Uterus (tissue), 4 donors: ENCODE measurements at places on chromosomes 12 and 14. TPM values are rescaled to one million over a fixed set of nuclear protein-coding genes. Genes with fewer than 3 reads are reported as not detected.

DNA sequence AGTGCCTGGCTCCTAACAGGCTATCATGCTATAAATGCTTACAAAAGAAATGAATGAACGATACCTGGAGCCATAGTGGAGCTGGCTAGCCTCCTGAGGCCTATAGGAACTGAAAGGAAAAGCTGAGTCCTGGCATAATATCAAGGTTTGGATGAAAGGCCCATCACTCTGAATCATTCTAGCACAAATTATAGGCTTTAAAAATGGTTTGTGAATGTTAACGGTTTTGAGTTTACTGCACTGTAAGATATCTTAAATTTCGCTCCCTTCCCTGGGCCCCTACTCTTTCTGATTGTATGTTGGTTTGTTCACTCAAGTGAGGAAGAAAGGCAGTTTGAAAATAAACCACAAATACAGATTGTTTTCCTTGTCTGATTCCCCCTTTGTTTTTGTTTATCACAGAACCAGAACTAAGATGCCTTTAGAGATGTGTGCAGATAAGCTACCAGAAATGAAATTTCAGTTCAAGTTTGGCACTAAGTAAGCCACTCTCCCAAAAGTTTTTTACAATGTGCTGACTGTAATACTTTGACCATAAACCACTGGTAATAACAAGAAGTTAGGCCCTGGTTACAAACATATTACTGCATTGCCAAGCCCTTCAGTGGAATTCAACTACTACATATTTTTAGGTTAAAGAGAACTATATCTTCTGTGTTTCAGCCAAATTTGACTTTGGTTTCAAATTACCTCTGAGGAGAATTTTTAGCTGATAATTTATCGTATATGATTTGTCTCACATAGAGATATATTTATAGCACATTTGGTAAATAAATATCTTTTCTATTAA, 89.5 kb downstream of the ALX1 start:
- H3K4me1 ChIP-seq: no peaks in the 10 kb centered on the region
- no peak overlapping the region for H3K27ac ChIP-seq

DNA sequence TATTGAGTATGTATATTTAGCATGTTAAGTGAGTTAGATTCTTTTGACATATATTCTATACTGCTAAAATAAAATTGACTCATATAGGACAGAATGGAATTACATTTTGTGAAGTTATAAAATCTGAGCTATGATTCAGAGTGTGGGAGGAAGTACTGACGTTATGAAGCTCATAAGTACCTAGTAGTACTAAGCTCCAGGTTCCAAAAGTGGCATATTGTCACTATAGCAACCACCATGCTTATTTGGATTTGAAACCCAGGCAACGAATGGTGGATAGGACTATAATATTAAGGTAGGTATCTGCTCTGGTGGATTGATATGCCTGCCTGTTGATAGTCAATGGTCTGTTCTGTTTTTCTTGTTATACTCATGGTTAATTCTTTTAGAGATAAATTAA, 2.2 kb upstream of the FBXO33 start:
- H3K27me3 ChIP-seq: no peaks in the 10 kb centered on the region
- H3K27ac ChIP-seq: no peak overlapping the region
- DNase-seq: no peak
- no peaks in the 10 kb centered on the region for H3K36me3 ChIP-seq

The HOXC5 gene
- total RNA-seq: 3.5 TPM

DNA sequence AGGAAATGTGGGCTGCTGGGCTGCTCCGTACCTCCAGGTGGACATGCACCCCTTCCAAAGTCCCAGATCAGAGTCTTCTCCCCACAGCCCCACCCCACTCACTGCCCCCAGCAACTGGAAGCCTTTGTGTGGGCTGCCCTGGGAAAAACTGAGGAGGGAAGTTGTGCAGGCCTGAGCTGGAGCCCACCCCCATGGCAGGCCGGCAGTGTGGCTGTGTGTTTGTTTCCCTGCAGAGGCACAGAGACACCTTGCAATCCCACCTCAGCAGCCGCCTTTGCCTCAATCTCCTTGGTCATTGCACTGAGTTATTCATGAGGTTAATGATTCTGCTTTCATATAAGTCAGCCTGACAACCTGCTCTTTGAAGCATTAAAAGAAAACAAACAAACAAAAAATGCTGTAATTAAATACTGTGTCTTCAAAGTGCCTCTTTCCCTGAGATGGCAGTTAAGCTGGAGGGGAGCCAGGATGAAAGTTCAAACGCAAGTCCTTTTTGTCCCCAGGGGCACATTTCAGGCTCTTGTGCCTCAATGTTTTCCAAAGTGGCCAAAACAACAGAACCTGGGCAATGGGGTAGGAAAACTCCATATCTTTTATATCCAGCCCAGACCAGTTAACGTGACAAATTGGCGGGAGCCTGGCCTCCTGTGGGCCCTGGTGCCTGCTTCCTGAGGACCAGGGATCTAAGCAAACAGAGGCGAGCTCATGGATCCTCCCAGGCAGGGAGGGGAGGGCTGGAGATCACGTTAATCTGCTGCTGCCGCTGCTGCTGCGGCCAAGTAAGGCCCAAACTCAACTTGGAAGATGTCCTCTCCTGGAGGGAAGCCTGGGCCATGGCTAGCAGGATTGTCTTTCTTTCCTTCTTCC, 51.9 kb upstream of the TSPAN11 start:
- no peak overlapping the region for H3K27ac ChIP-seq
- H3K4me3 ChIP-seq: no peak overlapping the region
- H3K27me3 ChIP-seq: no peaks in the 10 kb centered on the region
- H3K36me3 ChIP-seq: no peaks in the 10 kb centered on the region
- no peak for DNase-seq

GRCh38 chr12:55972042-55972441, 1.8 kb upstream of the RAB5B start:
- no peaks in the 10 kb centered on the region for H3K4me1 ChIP-seq
- DNase-seq: no peak
- H3K27me3 ChIP-seq: no peaks in the 10 kb centered on the region
- H3K36me3 ChIP-seq: no peaks in the 10 kb centered on the region
- peak overlapping the region; percentile 87 for H3K27ac ChIP-seq
- H3K4me3 ChIP-seq: no peak overlapping the region

- no peak overlapping the region for H3K27ac ChIP-seq
- no peaks in the 10 kb centered on the region for H3K27me3 ChIP-seq
- H3K4me1 ChIP-seq: no peaks in the 10 kb centered on the region
Measured at GRCh38 chr12:4555804-4556203, 6.2 kb upstream of the DYRK4 start.

DNA sequence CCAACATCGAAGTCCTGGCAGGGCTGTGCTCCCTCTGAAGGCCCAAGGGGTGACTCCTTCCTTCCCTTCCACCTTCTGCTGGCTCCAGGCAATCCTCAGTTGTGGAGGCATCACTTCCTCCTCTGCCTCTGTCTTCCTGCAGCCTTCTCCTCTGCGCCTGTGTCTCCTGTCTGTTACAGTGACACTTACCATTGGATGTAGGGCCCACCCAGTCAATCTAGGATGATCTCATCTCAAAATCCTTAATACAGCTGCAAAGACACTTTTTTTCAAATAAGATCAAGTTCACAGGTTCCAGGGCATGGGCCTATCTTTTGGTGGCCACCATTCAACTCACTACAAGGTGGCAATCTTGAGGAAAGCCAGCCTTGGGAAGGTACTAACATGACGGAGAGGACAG, 155.1 kb downstream of the ESRRB start:
- H3K36me3 ChIP-seq: no peaks in the 10 kb centered on the region
- no peak overlapping the region for H3K4me3 ChIP-seq
- no peaks in the 10 kb centered on the region for H3K4me1 ChIP-seq
- no peak for DNase-seq

- no peak overlapping the region for H3K4me3 ChIP-seq
- H3K36me3 ChIP-seq: no peaks in the 10 kb centered on the region
- no peak overlapping the region for H3K27ac ChIP-seq
- no peaks in the 10 kb centered on the region for H3K4me1 ChIP-seq
- DNase-seq: no peak
Measured at GRCh38 chr14:73686901-73687300, 27.3 kb downstream of the PNMA1 start.

GRCh38 chr12:117002051-117002817, 91.5 kb downstream of the FBXW8 start:
- no peak for DNase-seq
- no peaks in the 10 kb centered on the region for H3K27me3 ChIP-seq
- H3K27ac ChIP-seq: no peak overlapping the region
- no peak overlapping the region for H3K4me3 ChIP-seq
- H3K4me1 ChIP-seq: peaks cover 6% of the 10 kb centered on the region

DNA sequence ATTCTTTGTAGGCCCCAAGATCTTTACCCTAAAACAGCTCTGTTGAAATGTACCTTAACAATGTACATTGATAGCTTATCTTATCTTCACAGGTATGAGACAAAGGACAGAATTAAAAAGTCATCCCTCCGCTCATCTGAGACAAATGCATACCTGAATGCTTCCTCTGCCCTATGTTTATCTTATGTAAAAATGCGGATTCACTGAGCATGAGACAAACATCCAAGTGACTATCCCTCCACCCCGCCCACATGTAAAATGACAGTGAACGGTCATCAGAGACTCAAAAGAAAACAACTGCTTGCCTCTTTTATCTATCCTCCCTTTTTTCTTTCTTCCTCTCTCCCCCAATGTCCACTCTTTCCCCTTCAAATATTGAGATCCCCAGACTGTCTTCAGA, 37.2 kb upstream of the ZNF740 start:
- no peaks in the 10 kb centered on the region for H3K36me3 ChIP-seq
- no peak overlapping the region for H3K27ac ChIP-seq
- no peaks in the 10 kb centered on the region for H3K4me1 ChIP-seq
- no peak for DNase-seq
- no peak overlapping the region for H3K4me3 ChIP-seq

GRCh38 chr14:98103705-98104104, 1168.3 kb downstream of the BCL11B start:
- no peaks in the 10 kb centered on the region for H3K4me1 ChIP-seq
- no peak overlapping the region for H3K27ac ChIP-seq
- DNase-seq: no peak
- no peak overlapping the region for H3K4me3 ChIP-seq
- no peaks in the 10 kb centered on the region for H3K27me3 ChIP-seq

- H3K27ac ChIP-seq: no peak overlapping the region
- no peaks in the 10 kb centered on the region for H3K36me3 ChIP-seq
- H3K27me3 ChIP-seq: no peaks in the 10 kb centered on the region
- no peak overlapping the region for H3K4me3 ChIP-seq
- H3K4me1 ChIP-seq: no peaks in the 10 kb centered on the region
- DNase-seq: no peak
Measured at GRCh38 chr14:66206554-66206953, 279.6 kb upstream of the CCDC196 start.

The CD163L1 gene
- total RNA-seq: under 0.01 TPM

DNA sequence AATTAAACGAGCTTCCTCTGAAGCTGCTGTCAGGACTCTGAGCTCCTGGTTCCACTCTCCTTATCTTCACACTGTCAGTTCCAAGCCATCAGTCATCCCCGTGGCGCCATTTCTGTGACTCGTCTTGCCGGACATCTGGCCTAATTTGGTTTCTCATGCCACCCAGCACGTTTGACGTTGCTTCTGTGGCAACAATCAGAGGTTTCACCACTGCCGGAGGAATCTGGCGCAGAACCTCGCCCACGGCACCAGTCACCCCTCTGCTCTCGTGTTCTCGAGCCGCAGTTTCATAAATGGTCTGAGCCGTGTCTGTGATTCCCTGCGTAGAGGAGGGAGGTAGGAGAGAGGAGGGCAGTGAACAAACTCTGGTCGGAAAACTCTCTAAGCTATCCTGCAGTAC, 29.7 kb downstream of the BDKRB1 start:
- no peak overlapping the region for H3K4me3 ChIP-seq
- no peaks in the 10 kb centered on the region for H3K4me1 ChIP-seq
- DNase-seq: peak; percentile 58
- H3K27me3 ChIP-seq: no peaks in the 10 kb centered on the region

DNA sequence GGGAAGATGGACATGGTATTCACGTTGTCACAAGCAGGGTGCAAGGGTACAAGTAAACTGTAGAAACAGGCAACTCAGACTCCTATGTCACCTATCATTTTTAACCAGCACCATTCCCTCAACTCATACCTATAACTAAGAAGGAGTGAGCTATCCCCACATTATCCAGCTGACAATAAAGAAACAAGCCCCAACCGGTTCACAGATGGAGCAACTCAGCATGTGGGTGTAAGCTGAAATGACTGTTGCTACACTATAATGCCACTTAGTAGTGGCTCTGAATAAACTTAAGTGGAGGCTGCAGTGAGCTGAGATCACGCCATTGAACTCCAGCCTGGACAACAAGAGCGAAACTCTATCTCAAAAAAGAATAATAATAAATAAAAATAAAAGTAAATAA, 829.5 kb upstream of the MDGA2 start:
- no peak overlapping the region for H3K27ac ChIP-seq
- no peaks in the 10 kb centered on the region for H3K4me1 ChIP-seq
- DNase-seq: no peak
- no peaks in the 10 kb centered on the region for H3K36me3 ChIP-seq
- H3K27me3 ChIP-seq: no peaks in the 10 kb centered on the region

DNA sequence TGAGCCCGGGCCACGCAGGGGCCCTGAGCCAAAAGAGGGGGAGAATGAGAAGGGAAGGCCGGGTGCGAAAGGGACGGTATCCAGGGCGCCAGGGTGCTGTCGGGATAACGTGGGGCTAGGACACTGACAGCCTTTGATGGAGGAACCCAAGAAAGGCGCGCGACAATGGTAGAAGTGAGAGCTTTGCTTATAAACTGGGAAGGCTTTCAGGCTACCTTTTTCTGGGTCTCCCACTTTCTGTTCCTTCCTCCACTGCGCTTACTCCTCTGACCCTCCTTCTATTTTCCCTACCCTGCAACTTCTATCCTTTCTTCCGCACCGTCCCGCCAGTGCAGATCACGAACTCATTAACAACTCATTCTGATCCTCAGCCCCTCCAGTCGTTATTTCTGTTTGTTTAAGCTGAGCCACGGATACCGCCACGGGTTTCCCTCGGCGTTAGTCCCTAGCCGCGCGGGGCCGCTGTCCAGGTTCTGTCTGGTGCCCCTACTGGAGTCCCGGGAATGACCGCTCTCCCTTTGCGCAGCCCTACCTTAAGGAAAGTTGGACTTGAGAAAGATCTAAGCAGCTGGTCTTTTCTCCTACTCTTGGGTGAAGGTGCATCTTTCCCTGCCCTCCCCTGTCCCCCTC, 3.0 kb downstream of the SSTR1 start:
- no peak for DNase-seq
- no peak overlapping the region for H3K27ac ChIP-seq
- H3K4me3 ChIP-seq: peak overlapping the region; percentile 17
- no peaks in the 10 kb centered on the region for H3K27me3 ChIP-seq

DNA sequence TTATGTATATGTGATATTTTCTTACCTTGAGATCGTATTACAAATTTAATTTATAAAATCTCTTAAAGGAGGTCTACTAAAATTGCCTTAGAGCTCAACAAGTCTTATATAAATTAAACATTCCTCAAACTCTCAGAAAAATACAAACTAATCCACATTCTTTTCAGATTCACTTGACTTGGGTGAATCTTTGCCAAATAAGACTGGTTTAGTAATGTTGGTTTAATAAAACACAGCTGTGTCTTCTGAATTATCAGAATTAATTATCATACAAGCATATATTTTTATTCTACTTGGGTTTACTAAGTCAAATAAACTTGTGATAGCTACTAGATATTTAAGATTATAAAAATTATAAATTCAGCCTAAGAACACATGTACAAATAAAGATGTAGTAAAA, 13.3 kb downstream of the GLIPR1L2 start:
- no peak for DNase-seq
- H3K4me1 ChIP-seq: no peaks in the 10 kb centered on the region
- no peak overlapping the region for H3K27ac ChIP-seq
- no peak overlapping the region for H3K4me3 ChIP-seq
- no peaks in the 10 kb centered on the region for H3K36me3 ChIP-seq
- no peaks in the 10 kb centered on the region for H3K27me3 ChIP-seq

The C12orf50 gene
- not detected for total RNA-seq

The MEG3 gene
- total RNA-seq: 195 TPM

The TAS2R14 gene
- 9.6 TPM for total RNA-seq

- DNase-seq: no peak
- H3K27me3 ChIP-seq: no peaks in the 10 kb centered on the region
- no peak overlapping the region for H3K4me3 ChIP-seq
- no peak overlapping the region for H3K27ac ChIP-seq
- H3K4me1 ChIP-seq: no peaks in the 10 kb centered on the region
Measured at GRCh38 chr12:80129895-80130530, 30.7 kb downstream of the OTOGL start.
